ENCODE measurements at places on chromosomes 16 and 17.

GRCh38 chr16:166375-167121 lies 770 bp downstream of the HBM start:
- no peak for DNase-seq

DNA sequence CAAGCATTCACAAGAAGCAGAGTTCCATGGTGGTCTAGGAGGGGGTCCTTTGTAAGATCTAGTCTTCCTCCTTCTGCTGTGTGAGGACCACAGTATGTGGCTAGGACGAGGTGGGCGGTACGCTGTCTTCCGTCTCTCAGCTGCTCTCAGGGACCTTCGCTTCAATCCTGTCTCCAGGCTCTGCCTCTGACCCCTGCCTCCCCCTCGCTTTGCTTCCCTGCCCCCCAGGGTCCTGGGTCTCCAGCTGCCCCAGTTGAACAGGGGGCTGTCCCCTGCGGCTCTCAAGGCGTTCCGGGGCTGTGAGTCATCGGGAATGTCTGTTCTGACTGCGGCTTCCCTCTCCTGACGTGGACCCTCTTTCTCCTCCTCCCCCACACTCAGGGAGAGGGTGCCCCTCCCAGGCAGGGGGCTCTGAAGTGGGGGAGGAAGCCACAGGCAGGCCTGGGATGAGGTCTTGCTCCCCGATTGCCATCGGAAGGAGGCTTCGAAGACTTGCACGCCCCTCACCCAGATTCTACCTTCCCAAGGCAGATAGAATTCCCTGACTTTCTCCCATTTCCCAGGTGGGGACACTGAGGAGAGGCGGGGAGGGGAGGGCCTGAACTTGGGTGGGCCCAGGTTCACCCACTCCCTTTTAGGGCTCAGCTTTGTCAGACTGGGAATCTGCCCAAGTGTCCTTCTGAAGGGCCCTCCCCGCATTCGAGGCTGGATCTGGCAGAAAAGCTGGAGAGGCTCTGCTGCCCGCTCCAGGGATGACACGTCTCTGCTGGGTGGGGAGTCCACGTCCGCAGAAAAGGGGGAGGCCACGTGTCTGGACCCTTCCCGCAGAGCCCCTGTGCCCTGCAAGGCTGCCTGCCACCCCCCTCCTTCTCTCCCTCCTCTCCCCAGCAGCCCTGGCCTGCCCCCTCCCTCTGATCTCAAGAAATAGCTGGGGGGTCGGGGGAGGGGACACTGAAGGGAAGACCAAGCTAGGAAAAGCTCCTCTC lies 9.1 kb upstream of the COL1A1 start:
- no peak for DNase-seq

GRCh38 chr17:72702998-72703397 lies 389.5 kb downstream of the SLC39A11 start:
- no peak for DNase-seq

GRCh38 chr17:63035695-63036094 lies 69.7 kb downstream of the TANC2 start:
- no peak for DNase-seq

DNA sequence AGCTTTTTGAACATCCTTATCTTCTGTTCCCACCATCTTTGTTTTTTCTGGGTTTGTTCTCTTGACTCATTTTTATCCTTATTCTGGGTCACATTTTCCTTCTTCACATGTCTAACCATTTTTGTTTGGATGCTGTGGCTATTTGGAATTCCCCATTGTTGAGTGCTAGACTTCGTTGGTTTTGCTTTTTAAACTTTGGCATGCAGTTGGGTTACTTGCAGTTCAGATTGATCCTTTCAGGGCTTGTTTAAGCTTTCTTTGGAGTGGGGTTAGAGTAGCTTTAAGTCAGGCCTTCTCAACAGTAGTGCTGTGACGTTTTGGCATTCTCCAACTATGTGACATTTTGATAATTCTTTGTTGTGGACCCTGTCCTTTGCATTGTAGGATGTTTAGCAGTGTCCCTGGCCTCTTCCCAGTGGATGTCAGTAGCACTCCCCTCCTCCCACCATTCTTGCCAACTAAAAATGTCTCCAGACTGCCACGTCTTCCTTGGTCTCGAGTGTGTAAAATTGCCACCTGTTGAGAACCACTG lies 21.1 kb downstream of the PRMT7 start:
- DNase-seq, result no peak

- no peak for DNase-seq
Measured at GRCh38 chr17:36027761-36028160, 10.0 kb upstream of the CCL23 start.

DNA sequence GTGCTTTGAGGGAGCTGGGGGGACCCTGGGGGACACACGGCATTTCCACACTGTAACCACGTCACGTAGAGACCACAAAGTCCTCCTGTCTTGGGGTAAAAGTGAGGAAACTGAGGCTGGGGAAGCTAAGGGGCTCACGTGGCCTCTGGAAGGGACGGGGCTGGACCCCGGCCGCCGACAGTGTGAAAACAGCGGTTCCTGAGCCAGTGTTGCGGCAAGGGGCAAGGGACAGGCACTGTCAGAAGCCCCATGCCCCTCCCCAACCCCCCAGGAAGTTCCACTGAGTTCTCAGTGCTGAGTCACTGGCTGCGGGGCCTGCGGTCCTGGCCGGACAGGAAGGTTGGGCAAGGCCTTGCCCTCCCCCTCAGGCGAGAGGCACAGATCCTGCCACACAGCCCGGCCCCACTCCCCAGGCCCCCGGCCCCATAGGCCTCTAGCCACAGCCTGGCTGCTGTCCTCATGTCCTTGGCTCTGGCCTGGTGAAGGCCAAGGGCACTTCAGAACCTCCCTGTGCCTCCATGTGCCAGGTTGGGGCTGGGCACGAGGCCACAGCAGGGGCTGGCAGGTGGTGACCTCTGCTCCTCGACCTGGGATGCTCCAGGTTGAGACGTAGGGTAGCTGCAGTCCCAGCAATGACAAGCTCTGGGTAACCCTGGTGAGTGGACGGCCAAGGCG lies 5.0 kb upstream of the CCDC57 start:
- no peak for DNase-seq

DNA sequence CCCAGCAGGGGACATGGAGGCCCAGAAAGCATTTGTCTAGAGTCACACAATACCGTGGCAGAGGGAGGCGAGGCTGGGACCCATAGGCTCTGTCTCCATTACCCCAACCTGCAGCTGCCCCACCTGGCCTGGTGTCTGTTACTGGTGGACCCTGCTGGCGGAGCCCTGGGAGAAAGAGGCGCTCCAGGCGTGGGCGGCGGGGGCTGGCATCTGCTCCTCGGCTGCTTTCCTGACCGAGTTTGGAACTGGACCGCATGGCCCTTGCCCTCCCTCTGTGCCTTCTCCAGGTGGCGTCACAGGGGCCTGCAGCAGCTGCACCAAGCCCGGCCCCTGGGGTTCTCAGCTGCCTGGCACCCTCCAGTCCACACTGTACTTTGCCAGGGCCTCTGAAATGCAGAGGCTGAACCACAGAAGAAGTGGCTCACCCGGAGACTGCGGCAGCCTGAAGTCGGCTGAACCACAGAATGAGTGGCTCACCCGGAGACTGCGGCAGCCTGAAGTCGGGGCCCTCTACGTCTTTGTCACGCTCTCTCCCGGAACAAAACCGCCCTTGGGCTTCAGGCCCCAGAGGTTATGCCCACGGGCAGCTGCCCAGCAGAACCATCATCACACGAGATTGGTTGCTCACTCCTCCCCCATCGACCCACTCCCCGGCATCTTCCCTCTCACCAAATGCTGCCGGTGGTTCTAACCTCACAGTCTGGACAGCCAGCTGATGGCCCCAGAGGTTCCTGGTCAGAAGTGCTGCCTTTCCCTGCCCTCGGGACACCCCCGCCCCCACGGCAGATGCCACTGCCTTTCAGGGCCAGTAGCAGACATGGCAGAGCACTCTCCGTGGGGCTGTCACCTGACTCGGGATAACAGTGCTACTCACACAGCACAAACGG lies 20.2 kb downstream of the CBFA2T3 start:
- peak; percentile 63 for DNase-seq

GRCh38 chr17:13734880-13735279 lies 133.2 kb upstream of the HS3ST3A1 start:
- DNase-seq, result no peak

- DNase-seq, result no peak
Measured at GRCh38 chr16:57191056-57191571, 5.0 kb downstream of the RSPRY1 start.

DNA sequence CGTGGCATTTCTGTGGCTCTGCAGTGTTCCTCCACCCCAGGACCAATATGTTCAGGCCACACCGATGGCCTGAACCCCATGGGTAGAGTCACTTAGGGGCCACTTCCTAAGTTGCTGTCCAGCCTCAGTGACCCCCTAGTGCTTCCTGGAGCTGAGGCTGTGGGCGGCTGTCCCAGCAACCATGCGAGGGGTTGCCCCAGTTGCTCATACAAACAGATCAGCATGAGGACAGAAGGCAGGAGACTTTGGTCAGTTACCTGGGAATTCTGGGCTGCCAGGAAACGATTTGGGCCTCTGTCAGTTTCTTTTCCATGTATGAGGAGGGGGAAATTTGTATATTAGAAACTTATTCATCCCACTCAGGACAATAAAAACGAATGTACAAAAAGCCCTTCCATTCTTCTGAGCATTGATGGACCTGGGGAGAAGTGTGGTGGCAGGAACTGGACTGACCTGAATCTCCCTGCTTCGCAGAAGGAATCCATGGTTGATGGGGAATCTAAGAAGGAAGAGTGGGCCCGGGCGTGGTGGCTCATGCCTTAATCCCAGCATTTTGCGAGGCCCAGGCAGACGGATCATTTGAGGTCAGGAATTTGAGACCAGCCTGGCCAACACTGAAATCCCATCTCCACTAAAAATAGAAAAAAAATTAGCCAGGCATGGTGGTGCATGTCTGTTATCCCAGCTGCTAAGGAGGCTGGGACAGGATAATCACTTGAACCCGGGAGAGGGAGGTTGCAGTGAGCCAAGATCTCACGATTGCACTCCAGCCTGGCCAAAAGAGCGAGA lies 4.9 kb upstream of the IL32 start:
- no peak for DNase-seq

Data from NCI-H524 (cell line).